Smooth muscle cell of bladder (primary cell): ENCODE measurements at places on chromosomes 2 and 18. TPM values are rescaled to one million over a fixed set of nuclear protein-coding genes. Genes with fewer than 3 reads are reported as not detected.

The SMAD2 gene
- total RNA-seq: 58.9 and 104 TPM in 2 replicates

The FSIP2 gene
- under 0.01 TPM in 2 replicates for total RNA-seq

The KATNAL2 gene
- total RNA-seq: 3.4 and 3.6 TPM in 2 replicates

The SLC23A3 gene
- total RNA-seq: 0.57 and 2.4 TPM in 2 replicates

The COQ10B gene
- total RNA-seq: 39.8 and 44.9 TPM in 2 replicates

The LYPD1 gene
- total RNA-seq: 2.4 and 3.9 TPM in 2 replicates

The CYS1 gene
- total RNA-seq: 2.0 TPM in 2 replicates

The PTCD3 gene
- 72.7 and 76.2 TPM in 2 replicates for total RNA-seq

The LHCGR gene
- total RNA-seq: not detected in 2 replicates

The G6PC2 gene
- not detected in 2 replicates for total RNA-seq

The TWIST2 gene
- total RNA-seq: 45.2 and 60.6 TPM in 2 replicates

The REEP1 gene
- total RNA-seq: 0.09 TPM in 1 of 2 replicates, not detected in the other

The MEIS1 gene
- total RNA-seq: 155 and 304 TPM in 2 replicates

The CREG2 gene
- 0.14 and 0.65 TPM in 2 replicates for total RNA-seq

The CELF4 gene
- 0.09 TPM in 1 of 2 replicates, not detected in the other for total RNA-seq

The ALPI gene
- total RNA-seq: not detected in 2 replicates

The MYO1B gene
- 83.3 and 127 TPM in 2 replicates for total RNA-seq

The STRN gene
- 10.5 and 12.2 TPM in 2 replicates for total RNA-seq

The TEX44 gene
- total RNA-seq: not detected in 2 replicates

The CD302 gene
- total RNA-seq: 6.1 and 8.0 TPM in 2 replicates

The FEV gene
- total RNA-seq: not detected in 2 replicates

The C1QL2 gene
- total RNA-seq: not detected in 2 replicates

The RAX gene
- total RNA-seq: not detected in 2 replicates

The CKAP2L gene
- 0.74 and 0.85 TPM in 2 replicates for total RNA-seq

The LAPTM4A gene
- 214 and 217 TPM in 2 replicates for total RNA-seq

The ZNF2 gene
- 6.1 and 9.8 TPM in 2 replicates for total RNA-seq

The SERPINB4 gene
- 0.14 and 0.46 TPM in 2 replicates for total RNA-seq

The PRSS56 gene
- not detected in 2 replicates for total RNA-seq
